ENCODE measurements at places on chromosomes 11 and 22. TPM values are rescaled to one million over a fixed set of nuclear protein-coding genes. Genes with fewer than 3 reads are reported as not detected.

DNA sequence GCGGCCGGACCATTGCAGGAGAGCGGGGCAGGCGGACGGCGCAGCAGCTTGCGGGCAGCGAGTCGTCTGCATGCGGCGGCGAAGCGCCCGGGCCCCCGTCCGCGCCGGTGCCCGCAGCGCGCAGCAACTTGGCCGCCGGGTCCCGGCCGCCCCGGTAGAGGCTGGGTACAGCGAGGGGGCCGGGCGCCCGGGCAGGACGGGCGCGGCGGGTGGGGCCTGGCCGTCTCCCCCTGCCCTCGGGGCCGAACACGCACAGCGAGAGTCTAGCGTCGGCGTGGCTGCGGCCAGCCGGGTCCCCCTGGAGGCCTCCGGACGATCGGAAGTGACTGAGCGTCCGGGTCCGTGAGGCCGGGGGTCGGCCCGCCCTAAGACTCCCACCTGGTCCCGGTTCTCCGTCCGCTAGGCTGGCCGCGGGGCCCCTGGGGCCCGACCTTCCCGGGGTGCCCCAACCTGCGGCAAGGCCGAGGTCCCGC lies 775 bp upstream of the TRABD start:
- DNase-seq: no peak
- H3K27ac ChIP-seq: no peak overlapping the region
- no peaks in the 10 kb centered on the region for H3K27me3 ChIP-seq
- peaks cover 10% of the 10 kb centered on the region for H3K4me1 ChIP-seq
- peak overlapping the region; percentile 50 for H3K4me3 ChIP-seq
- H3K36me3 ChIP-seq: peaks cover 5% of the 10 kb centered on the region

Gene CHRNA10
- 0.16 TPM for polyA plus RNA-seq

Gene MN1
- 11.8 TPM for polyA plus RNA-seq

Gene SRPRA
- 134 TPM for polyA plus RNA-seq

GRCh38 chr22:24996420-24996952 lies 44.0 kb downstream of the KIAA1671 start:
- no peaks in the 10 kb centered on the region for H3K27me3 ChIP-seq
- H3K4me3 ChIP-seq: no peak overlapping the region
- H3K27ac ChIP-seq: no peak overlapping the region
- DNase-seq: peak; percentile 61

All from fibroblast of lung (primary cell).